ENCODE measurements at places on chromosomes 11 and 22. TPM values are rescaled to one million over a fixed set of nuclear protein-coding genes. Genes with fewer than 3 reads are reported as not detected.

Gene FAM118A
- 61.2 TPM for total RNA-seq

Gene FAM227A
- 1.5 TPM for total RNA-seq

Gene A4GALT
- 12.4 TPM for total RNA-seq

Gene RAB39A
- total RNA-seq = not detected

Gene SCN3B
- 0.50 TPM for total RNA-seq

Gene BBOX1
- total RNA-seq = not detected

Gene DEPDC7
- total RNA-seq = 0.66 TPM

Gene NLRP6
- total RNA-seq = not detected

Gene RAG2
- not detected for total RNA-seq

Gene CAVIN3
- total RNA-seq = 145 TPM

Gene NPTXR
- 1.3 TPM for total RNA-seq

Gene GRAMD4
- total RNA-seq = 7.2 TPM

Gene CATSPER1
- total RNA-seq = not detected

Gene CRYBB2
- total RNA-seq = 0.27 TPM

Gene PATZ1
- total RNA-seq = 14.2 TPM

Gene OSBP2
- total RNA-seq = 10.8 TPM

Gene KCNQ1
- total RNA-seq = 0.14 TPM

Gene BCO2
- total RNA-seq = 1.2 TPM

Gene SLC22A8
- total RNA-seq = not detected

Gene GVQW3
- total RNA-seq = 2.8 TPM

Gene UCP3
- total RNA-seq = 0.80 TPM

Gene MFNG
- 125 TPM for total RNA-seq

Gene PRDM11
- total RNA-seq = 4.8 TPM

Gene IRF7
- 7.1 TPM for total RNA-seq

Gene PGR
- under 0.01 TPM for total RNA-seq

Gene ANO1
- 0.27 TPM for total RNA-seq

Gene MAP6
- 0.27 TPM for total RNA-seq

Gene PITPNM1
- 10.1 TPM for total RNA-seq

Gene NXPE4
- not detected for total RNA-seq

Gene LGR4
- 15.3 TPM for total RNA-seq

Gene KCNK4
- 0.07 TPM for total RNA-seq

Gene CNTN5
- not detected for total RNA-seq

Gene ZNF74
- total RNA-seq = 11.3 TPM

Gene DEUP1
- total RNA-seq = not detected

Gene P2RX3
- not detected for total RNA-seq

Gene EED
- total RNA-seq = 32.8 TPM

Gene MMP10
- 2.4 TPM for total RNA-seq
